Activated T-helper 1 cell treated with anti-CD3 and anti-CD28 coated beads, Interleukin-2, amount 50 U/mL, for 16 hours (primary cell): ENCODE measurements at places on chromosomes 7 and 10.

DNA sequence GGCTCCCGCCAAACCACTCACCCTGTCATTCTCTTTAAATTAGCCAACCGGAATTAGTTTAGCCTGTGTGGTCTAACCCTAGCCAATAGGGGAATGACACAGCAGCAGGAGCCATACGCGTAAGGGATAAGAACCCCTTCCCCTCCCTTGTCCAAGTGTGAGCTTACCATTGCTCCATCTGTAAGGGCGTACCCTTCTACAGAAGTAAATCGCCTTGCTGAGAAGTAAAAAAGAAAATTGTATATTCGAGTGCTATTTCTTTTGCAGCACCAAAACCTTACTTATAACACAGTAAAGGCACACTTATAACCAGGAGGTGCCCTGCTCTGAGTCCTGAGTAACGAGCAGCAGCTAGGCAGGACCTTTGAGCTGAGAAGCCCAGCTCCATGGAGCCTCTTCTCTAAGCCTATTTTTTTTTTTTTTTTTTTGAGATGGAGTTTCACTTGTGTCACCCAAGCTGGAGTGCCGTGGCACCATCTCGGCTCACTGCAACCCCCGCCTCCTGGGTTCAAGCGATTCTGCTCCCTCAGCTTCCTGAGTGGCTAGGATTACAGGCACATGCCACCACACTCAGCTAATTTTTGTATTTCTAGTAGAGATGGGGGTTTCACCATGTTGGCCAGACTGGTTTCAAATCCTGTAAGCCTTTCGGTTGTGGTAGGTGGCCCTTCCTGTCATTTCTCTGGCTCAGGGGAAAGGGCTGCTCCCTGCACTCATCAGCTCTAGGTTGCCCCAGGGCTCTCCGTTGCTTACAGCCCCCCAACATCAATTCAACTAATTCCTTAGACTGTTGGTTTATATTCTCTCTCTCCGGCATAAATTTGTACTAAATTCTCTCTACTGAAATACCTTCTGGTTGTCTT lies 73.3 kb downstream of the NSUN6 start:
- DNase-seq = no peak

DNA sequence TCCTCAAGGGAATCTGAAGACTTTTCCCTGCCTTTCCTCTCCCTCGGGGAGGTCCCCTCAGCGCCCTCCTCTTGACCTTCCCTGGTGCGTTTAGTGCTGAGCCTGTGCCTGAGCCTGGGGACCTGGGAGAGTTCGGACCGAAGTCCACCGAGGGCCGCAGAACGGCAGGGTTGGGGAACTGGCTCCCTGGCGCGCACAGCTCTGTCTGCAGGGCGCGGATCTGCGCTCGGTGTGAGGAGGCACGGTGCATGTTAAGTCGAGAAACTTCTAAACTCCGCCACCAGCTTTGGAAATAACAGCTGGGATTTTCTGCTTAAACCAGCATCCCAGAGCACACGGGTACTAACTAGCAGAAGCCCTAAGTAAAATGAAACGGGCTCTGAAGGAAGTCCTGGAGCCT lies 44.2 kb upstream of the SLC29A4 start:
- DNase-seq = no peak

DNA sequence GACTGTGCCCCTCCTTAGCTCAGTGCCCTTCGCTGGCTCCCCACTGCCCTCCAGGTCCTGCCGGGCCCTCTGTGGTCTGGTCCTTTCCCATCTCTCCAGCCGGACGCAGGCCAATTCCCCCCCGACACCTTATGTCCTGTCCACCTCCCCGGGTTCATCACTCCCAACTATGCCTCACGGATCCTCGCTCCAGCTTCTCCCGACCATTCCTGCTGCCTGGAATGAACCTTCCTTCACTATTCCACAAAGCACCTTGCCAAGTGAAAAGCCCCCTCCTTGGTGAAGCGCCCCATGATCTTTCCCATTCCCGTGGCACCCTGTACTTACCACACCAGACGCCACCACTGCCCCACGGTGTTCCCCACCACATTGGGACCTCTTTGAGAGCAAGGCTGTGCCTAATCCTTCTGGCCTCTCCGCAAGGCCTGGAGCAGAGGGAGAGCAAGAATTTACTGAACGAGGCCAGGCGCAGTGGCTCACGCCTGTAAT lies 47.2 kb downstream of the TMEM270 start:
- DNase-seq = no peak

DNA sequence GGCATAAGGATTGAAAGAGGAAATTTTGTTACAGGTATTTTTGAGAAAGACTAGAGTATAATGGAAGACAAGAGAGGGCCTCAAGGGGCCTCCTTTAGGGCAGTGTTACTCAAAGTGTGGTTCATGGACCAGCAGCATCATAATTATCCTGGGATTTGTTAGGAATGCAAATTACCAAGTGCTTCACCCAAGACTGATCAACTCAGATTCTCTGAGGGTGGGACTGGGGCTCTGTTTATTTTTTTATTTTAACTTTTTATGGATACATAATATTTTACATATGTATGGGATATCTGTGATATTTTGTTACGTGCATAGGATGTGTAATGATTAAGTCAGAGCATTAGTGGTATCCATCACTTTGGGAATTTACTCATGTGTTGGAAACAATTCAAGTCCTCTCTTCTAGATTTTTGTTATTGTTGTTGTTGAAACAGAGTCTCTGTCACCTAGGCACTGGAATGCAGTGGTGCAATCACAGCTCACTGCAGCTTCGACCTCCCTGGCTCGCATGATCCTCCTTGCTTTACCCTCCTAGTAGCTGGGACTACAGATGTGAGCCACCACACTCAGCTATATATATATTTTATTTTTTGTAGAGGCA lies 2.2 kb upstream of the KCTD7 start:
- no peak for DNase-seq
